Muscle of leg (tissue), 16 donors: ENCODE measurements at places on chromosomes 11 and 22. TPM values are rescaled to one million over a fixed set of nuclear protein-coding genes. Genes with fewer than 3 reads are reported as not detected.

- H3K27me3 ChIP-seq = no peaks in the 10 kb centered on the region
- H3K4me1 ChIP-seq = peaks cover 44% of the 10 kb centered on the region
- H3K4me3 ChIP-seq = peak overlapping the region; percentile 75
- DNase-seq = peak; percentile 76
- H3K27ac ChIP-seq = peak overlapping the region; percentile 98
Observed at GRCh38 chr11:72039031-72039855, 40.5 kb downstream of the IL18BP start.

DNA sequence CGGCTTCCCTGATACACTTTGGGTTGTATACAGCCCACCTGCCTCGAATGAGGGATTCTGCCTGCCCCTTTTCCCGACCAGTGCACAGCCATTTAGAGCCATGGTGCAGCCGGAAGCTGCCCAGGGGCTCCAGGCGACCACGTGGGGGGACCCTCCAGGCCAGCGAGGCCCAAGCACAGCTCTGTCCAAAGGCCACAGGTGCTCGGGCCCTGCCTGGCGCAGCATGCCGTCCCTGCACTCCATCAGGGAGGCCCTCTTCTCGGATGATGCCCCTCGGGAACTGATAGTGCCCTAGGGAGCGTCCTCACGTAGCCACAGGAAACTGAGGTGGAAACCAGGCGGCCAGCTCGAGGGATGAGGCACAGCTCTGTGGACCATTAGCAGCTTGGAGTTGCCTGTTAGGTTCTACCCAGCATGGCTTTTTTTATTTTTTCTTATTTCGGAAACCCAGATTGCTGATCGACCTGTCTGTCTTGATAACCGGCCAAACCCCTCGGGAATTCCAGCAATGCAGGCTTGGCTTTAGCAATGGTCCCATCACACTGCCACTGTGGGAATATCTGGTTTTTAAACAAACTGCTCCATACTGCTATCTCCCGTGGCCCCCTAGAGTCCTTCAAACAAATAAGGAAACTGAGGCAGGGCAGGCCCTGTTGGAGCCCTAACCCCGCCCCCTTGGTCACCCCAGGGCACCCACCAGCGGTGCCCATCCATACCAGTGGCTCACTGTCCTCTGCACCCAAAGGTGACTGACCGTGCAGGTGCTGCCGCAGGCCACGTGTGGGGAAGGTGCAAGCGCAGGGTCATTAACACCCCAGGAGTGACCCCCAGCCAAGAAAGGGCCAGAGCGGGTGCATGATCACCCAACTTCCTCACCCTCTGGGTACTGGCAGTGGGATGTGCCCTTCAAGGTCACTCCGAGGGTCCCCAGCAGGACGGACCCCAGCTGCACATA, 8.0 kb downstream of the ANO1 start:
- H3K4me3 ChIP-seq = no peak overlapping the region
- H3K27me3 ChIP-seq = peaks cover 18% of the 10 kb centered on the region
- peaks cover 4% of the 10 kb centered on the region for H3K4me1 ChIP-seq
- no peaks in the 10 kb centered on the region for H3K36me3 ChIP-seq
- DNase-seq = no peak

GRCh38 chr11:113477321-113477720, 2.1 kb upstream of the DRD2 start:
- H3K27me3 ChIP-seq = peaks cover 43% of the 10 kb centered on the region
- H3K27ac ChIP-seq = no peak overlapping the region
- no peaks in the 10 kb centered on the region for H3K36me3 ChIP-seq
- no peak overlapping the region for H3K4me3 ChIP-seq

GRCh38 chr11:77039491-77040400, 5.5 kb downstream of the B3GNT6 start:
- peak; percentile 60 for DNase-seq
- no peaks in the 10 kb centered on the region for H3K36me3 ChIP-seq
- H3K4me3 ChIP-seq = no peak overlapping the region
- no peak overlapping the region for H3K27ac ChIP-seq

DNA sequence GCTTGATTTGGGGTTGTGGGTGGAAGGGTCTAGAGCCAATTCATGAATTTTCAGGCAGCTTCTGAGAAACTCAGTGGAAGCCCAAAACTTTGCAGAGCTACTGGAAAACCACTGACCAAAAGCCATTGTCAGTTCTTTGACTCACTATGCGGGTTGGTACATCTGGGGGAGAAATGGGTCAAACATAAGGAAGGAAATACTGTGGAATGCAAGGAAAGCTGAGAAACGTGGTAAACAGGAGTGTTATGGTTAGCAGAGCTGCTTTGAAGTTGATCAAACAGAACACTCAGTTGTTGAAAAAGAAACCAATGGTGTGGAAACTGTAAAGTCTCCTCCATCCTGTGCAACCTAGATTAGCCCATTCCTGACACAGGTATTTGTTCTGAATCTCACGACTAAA, 6.3 kb upstream of the ABTB2 start:
- no peak overlapping the region for H3K4me3 ChIP-seq
- no peak overlapping the region for H3K27ac ChIP-seq
- DNase-seq = no peak
- peaks cover under 1% of the 10 kb centered on the region for H3K4me1 ChIP-seq

GRCh38 chr22:18075101-18075719, 2.6 kb upstream of the PEX26 start:
- peaks cover 24% of the 10 kb centered on the region for H3K4me1 ChIP-seq
- H3K27ac ChIP-seq = no peak overlapping the region
- H3K36me3 ChIP-seq = peaks cover 9% of the 10 kb centered on the region

DNA sequence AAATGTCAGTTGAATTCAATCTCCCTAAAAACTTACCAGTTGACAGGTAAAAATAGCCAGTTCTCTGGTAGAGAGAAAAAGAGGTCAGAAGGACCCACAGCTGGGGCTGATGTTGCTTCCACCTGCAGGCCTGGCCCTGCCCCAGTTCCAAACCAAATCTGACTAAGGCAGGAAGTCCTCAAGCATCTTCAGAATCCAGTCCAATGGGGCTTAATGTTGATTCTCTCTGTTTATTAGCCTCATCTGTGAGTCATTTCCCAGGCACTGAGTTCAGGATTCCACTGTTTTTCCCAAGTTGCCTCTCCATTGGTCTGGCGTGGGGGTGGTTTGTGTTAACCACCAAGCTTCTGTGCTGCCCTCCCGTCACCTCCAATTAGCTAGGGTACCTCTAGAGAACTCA, 601.8 kb downstream of the INSC start:
- no peaks in the 10 kb centered on the region for H3K27me3 ChIP-seq
- H3K4me3 ChIP-seq = no peak overlapping the region
- no peak overlapping the region for H3K27ac ChIP-seq
- DNase-seq = no peak

GRCh38 chr11:12707500-12707880, 33.3 kb downstream of the TEAD1 start:
- H3K4me1 ChIP-seq = peaks cover 9% of the 10 kb centered on the region
- peaks cover 3% of the 10 kb centered on the region for H3K36me3 ChIP-seq
- no peak overlapping the region for H3K4me3 ChIP-seq
- DNase-seq = no peak
- no peak overlapping the region for H3K27ac ChIP-seq

DNA sequence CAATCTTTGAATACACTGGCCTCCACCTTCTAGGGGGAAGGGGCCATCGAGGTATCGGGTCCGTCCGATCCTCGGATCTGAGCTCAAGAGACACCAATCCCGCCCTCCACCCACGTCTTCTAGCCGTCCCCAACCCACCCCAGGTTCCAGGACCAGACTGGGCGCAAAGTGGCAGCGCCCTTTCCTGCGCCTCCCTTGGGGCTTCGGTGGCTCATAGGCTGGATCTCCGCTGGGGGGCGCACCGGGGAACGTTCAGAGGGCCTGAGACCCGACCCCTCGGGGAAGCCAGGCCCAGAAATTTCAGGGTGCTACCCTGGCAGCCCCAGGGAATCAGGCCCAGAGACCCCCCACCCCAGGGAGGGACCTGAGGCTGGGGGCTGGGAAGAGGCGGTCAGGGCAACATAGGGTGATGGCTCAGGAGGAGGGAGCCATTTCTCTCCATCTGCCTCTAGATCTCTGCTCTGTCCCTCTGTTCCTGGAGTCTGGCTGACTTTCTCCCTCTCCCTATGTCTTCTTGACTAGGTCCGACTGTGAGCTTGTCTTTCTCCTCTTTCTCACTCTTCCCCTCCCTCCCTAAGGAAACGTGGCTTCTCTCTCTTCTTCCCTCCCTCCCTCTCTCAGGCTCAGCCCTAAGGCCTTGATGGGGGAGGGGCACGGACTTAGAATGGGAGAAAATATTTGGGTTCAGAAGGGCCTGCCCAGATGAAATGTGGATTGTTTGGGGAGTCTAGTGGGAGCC, 1.1 kb downstream of the CREB3L1 start:
- H3K27me3 ChIP-seq = peaks cover 31% of the 10 kb centered on the region
- peak overlapping the region; percentile 76 for H3K4me3 ChIP-seq
- peak overlapping the region; percentile 83 for H3K27ac ChIP-seq
- H3K4me1 ChIP-seq = peaks cover 58% of the 10 kb centered on the region

- H3K36me3 ChIP-seq = no peaks in the 10 kb centered on the region
- no peak overlapping the region for H3K4me3 ChIP-seq
- no peak overlapping the region for H3K27ac ChIP-seq
- peaks cover 5% of the 10 kb centered on the region for H3K4me1 ChIP-seq
Observed at GRCh38 chr11:120643284-120643683, 131.7 kb downstream of the GRIK4 start.

- peak overlapping the region; percentile 74 for H3K4me3 ChIP-seq
- no peaks in the 10 kb centered on the region for H3K36me3 ChIP-seq
- H3K27ac ChIP-seq = peak overlapping the region; percentile 2
- H3K27me3 ChIP-seq = no peaks in the 10 kb centered on the region
Observed at GRCh38 chr11:93198215-93198845, 539 bp upstream of the SLC36A4 start.

DNA sequence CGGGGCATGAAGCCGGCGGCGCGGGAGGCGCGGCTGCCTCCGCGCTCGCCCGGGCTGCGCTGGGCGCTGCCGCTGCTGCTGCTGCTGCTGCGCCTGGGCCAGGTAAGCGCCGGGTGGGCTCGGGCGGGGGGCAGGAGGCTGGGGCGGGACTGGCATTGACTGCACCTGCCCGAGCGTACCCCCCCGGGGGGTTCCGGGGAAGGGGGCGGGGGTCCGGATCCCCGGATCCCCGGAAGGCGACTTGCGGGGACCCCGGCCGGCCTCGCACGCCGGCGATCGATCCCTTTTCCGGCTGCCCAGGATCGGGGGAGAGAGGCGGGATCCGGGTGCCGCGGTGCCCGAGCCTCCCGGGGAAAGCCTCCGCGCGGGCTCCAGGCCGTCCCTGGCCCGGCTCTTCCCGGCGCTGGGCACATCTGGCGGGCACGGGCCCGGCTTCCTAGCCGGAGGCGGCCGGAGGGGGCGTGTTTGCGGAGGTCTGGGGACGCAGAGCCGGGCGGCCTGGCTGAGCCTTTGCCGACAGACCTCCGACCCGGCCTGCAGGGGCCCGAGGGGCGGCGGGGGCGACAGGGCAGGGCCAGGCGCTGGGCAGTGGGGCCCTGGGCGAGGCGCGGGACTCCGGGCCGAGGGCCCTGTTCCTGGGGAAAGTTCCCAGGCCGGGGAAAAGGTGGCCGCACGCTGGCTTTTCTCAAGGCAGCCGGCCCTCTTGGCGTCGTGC, 705 bp downstream of the PTPRJ start:
- DNase-seq = peak; percentile 53
- peak overlapping the region; percentile 50 for H3K4me3 ChIP-seq
- no peaks in the 10 kb centered on the region for H3K36me3 ChIP-seq
- peaks cover 17% of the 10 kb centered on the region for H3K27me3 ChIP-seq
- no peak overlapping the region for H3K27ac ChIP-seq

DNA sequence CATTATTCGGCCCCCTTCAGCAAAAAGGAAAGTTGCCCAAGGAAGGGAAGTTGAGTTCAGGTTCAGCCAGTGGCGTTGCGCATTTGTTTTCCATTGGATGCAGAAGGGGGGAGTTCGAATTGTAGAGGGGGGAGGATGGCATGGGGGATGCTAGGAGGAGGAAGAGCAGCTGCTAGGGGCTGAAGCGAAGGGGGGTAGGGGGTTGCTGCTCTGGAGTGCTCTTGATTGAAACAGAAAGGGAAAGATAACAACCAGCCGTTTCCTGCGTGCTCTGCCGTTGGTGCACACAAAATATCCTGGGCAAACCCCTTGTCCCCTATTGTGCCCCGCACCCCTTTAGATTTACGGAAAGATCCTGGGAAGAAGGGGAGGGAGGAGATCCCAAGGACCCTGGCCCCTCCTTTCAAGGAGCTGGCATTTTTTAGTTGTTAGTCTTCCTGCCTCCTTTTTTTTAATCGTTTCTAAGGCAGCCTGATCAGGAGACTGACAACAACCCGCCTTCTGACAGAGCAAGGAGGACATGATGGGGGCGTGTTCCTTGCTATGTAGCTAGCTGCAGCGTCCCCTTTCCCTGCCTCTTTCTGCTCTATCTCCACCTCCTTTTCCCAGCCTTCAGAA, 2.1 kb downstream of the KMT2A start:
- peaks cover 24% of the 10 kb centered on the region for H3K4me1 ChIP-seq
- H3K4me3 ChIP-seq = peak overlapping the region; percentile 93
- H3K27me3 ChIP-seq = no peaks in the 10 kb centered on the region
- peak overlapping the region; percentile 88 for H3K27ac ChIP-seq
- H3K36me3 ChIP-seq = no peaks in the 10 kb centered on the region
- peak; percentile 95 for DNase-seq

DNA sequence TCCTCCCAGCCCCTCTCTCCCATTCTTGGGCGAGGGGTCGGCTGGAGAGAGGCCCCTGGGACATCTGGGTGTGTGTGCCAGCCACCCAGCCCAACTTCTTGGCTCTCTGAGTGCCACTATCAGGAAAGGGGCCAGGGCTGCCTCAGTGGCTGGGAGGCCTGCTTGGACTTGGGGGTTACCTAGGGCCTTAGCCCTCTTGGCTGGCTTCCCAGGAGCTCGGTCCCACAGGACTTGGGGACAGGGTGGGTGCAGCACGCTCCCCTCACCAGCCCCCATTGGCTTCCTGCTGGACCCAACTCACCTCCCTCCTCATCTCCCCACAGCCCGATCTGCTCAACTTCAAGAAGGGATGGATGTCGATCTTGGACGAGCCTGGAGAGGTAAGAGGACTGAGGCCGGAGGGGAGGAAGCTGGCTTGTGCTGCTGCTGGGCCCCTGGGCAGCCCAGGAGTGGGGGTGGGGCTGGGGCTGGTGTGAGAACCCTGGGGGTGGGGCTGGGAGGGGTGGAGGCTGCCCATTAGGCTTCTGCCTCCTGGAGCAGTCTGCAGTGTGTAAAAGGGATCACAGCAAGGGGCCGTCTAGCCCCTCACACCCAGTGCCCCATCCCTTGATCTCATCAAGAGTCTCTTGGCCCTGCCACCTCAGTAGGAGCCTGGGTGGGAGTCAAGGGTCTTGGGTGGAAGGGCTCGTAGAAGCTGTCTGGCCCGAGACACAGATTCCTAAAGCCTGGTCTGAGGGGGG, 54.8 kb downstream of the TRIOBP start:
- H3K4me1 ChIP-seq = peaks cover 68% of the 10 kb centered on the region
- H3K27me3 ChIP-seq = no peaks in the 10 kb centered on the region
- DNase-seq = no peak
- peak overlapping the region; percentile 74 for H3K27ac ChIP-seq
- peaks cover 40% of the 10 kb centered on the region for H3K36me3 ChIP-seq

GRCh38 chr11:68325183-68325906, 13.0 kb downstream of the LRP5 start:
- peaks cover 12% of the 10 kb centered on the region for H3K36me3 ChIP-seq
- no peaks in the 10 kb centered on the region for H3K27me3 ChIP-seq
- no peak overlapping the region for H3K4me3 ChIP-seq
- DNase-seq = no peak
- peaks cover 78% of the 10 kb centered on the region for H3K4me1 ChIP-seq

Gene DDX17
- 346 TPM for total RNA-seq

Gene A4GALT
- 17.0 TPM for total RNA-seq

Gene SF3A1
- 23.8 TPM for total RNA-seq

Gene SDF2L1
- 5.5 TPM for total RNA-seq

Gene DERL3
- 0.62 TPM for total RNA-seq

Gene TSGA10IP
- 0.09 TPM for total RNA-seq

Gene TRIM6
- 1.5 TPM for total RNA-seq

Gene RCOR2
- total RNA-seq = 11.0 TPM

Gene APOA5
- total RNA-seq = not detected
